ENCODE measurements at places on chromosomes 12 and 14.
A peak's percentile ranks its signal among the peaks of the same experiment; 100 is the strongest.

GRCh38 chr12:24562771-24563431 is 386.0 kb downstream of the BCAT1 start:
- DNase-seq, result no peak

GRCh38 chr14:38367922-38368321 is 112.0 kb upstream of the CLEC14A start:
- DNase-seq, result no peak

DNA sequence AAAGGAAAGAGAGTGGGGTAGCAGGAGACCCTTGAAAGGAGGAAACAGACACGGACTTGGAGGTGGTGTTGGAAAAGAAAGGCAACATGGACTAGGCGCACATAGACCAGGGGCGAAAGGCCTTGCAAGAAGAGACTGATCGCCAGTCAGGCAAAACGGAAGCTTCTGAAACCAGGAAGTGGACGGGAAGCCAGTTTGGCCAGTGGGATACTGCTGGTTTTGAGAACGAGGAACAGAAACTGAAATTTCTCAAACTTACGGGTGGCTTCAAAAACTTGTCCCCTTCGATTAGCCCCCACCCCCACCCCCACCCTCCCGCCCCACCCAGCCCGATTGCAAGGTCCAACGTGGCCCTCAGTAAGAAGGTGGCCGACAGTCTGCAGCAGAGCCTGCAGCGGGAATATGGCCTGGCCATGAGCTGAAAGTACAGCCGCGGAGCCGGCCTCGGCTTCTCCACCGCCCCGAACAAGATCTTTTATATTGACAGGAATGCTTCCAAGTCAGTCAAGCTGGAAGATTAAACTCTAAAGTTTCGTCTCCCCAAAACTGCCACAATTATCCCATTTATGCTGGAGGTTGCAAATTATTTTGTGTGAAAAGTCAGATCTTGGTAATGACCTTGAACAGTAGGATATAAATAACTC is 364.7 kb downstream of the BCAT1 start:
- no peak for DNase-seq

GRCh38 chr14:57390037-57390805 is at the start of gene NAA30:
NAA30 (plus strand) TSS chr14:57390586; CDS start chr14:57390958, 372 bp downstream.
- DNase-seq, result peak; percentile 87

GRCh38 chr14:65412856-65413738 is 567 bp downstream of the FUT8 start:
- DNase-seq, result peak; percentile 18

GRCh38 chr14:51182131-51182565 is 57.9 kb upstream of the TMX1 start:
- no peak for DNase-seq

DNA sequence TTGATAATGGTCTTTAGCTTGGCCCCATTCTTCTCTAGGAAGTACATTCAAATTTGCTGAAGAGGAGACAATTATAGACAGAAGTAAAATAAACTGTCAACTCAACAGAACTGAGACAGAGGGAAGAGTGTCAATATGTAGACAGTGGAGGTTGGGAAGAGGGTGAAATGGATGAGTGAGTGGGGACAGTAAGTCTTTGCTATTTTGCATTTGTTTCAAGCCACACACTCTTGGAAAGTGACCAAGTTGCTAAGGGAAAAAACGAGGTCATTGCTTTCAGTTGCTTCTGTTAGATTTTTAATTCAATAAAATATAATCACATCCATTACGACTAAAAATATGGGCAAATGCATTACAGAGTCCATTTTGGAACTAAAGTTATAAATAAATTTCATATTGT is 47.8 kb downstream of the BTBD7 start:
- no peak for DNase-seq

- peak; percentile 17 for DNase-seq
Observed at GRCh38 chr12:125193376-125194152, 128.3 kb downstream of the AACS start.

DNA sequence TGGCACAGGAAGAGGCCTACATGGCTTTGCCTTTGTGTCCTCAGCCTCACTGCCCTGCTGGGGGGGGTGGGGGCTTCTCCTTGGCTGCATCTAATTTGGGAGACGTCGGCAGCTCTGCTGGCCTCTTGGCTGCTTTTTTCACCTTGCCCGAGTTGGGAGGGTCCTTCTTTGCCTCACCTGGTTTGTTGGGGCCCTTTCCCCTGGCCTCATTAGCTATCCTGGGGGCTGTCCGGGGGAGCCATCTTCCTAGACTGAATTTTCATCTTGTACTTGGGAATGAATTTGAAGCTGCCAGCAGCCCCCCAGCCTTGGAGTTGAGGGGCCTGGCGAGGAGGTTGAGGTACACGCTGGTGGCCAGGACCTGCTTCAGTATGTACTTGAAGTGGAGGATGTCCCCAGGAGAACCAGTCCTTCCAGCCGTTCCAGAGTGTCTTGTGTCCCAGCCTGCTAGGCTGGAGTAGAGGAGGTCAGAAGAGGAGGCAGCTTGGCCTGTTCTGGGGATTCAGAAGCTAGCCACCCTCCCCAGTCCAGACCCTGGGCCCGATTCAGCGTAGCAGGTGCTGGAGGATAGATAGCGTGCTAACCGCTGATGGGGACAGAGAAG is 70.7 kb upstream of the VASH1 start:
- DNase-seq, result no peak

DNA sequence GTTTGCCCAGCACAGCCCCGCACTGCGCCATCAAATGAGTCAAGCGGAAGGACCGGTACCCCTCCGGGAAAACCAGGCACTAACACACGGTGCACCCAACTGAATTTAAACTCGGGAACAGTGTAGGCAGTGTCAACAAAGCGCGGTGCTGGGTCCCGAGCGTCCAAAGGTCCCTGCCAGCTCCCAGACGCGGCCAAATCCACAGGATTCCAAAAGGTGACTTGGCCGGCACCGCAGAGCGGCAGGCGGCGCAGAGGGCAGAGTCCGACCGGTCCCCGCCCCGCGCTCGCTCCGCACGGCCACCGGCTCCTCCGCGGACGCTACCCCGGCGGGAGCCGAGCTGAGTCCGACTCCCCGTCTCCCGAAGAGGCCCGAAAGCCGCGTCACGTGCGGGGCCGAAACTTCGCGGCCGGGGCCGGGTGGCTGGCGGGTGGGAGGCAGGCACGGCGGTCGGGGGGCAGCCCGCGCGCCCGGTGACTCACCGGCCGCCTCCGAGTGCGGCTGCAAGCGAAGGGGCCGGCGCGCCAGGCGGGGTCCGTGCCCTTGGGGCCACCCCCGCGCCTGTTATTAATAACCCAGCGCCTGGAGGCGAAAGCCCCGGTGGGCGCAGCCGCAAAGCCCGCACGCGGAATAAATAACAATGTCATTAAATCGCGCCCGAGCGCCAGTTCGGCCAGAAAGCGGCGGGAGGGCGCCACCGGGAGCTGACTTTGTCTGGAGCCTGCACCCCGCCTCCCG is 863 bp downstream of the DENND5B start:
- peak; percentile 16 for DNase-seq

DNA sequence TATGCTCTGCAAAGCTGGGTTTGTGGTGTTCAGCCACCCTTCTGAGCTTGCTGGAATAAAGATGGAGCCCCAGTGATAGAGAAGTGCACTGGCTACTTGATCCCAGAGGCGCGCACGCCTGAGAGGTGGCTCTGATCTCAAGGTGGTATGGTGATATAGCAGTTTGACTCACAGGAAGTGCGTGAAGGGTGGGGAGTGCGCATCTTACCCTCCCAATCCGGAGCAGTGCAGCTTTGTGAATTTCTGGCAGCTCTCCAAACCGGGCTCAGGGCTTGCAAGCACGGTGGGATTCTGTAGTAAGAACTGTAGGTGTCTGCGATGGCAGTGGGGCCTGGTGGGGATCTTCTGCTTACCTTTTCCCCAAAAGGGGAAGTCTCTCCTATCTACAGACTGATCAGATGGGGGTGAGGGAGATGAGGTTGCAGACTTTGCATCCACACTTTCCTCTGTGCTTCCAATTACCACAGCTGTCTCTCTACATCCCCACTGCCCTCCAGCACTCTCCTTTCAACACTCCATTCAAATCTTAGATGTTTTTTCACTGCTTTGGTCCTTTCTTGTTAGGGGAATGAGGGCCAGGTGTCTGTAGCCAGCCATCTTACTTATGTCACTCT is 197.4 kb upstream of the SLC38A2 start:
- DNase-seq, result no peak

DNA sequence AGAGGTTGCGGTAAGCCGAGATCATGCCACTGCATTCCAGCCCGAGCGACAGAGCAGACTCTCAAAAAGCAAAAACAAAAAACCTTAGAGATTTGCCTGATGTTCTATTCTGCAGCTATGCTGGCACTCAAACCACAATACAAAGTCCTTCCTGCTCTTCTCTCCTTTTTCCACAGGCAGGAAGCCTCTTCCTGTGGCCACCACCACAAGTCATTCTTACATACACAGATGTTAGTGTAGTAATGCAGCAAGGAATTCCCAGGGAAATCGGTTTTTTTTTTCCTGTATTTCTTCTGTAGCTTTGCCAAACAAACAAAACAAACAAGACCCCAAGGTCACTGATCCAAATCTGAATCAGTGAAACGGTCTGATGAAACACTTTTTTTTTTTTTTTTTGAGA is 104.3 kb downstream of the FIGNL2 start:
- no peak for DNase-seq

- no peak for DNase-seq
Observed at GRCh38 chr14:91177073-91178034, 63.5 kb downstream of the DGLUCY start.

DNA sequence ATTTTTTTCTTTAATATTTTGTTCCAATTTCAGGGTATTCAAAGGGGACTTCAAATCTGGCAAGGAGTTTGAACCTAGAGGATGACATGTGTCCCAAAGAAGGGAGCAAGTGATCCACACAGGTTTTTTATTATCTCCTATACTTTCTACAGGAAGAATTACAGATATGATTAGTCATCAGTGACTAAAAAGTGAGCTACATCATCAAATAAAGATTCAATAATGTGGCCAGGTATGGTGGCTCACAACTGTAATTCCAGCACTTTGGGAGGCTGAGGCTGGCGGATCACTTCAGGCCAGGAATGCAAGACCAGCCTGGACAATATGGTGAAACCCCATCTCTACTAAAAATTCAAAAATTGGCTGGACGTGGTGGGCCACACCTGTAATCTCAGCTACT is 24.2 kb downstream of the GLT8D2 start:
- no peak for DNase-seq

DNA sequence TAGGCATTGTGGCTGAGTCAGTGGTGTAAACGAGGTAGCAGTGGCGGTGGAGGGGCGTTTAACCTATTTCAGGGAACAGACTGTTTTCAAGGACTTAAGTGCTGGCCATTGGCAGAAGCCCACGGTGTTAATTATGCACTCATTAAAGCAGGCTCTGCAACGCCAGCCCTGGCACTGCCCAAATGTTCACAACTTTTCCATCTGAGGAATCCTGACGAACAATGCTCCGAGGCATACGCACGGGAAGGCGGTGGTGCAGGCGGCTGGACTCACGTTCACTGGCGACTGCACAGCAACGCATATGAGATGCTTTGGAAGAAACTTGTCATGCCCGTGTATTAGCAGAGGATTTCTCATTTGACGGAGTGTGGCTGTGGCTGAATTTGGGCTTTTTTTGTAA is 70.6 kb upstream of the SLC24A4 start:
- peak; percentile 28 for DNase-seq

DNA sequence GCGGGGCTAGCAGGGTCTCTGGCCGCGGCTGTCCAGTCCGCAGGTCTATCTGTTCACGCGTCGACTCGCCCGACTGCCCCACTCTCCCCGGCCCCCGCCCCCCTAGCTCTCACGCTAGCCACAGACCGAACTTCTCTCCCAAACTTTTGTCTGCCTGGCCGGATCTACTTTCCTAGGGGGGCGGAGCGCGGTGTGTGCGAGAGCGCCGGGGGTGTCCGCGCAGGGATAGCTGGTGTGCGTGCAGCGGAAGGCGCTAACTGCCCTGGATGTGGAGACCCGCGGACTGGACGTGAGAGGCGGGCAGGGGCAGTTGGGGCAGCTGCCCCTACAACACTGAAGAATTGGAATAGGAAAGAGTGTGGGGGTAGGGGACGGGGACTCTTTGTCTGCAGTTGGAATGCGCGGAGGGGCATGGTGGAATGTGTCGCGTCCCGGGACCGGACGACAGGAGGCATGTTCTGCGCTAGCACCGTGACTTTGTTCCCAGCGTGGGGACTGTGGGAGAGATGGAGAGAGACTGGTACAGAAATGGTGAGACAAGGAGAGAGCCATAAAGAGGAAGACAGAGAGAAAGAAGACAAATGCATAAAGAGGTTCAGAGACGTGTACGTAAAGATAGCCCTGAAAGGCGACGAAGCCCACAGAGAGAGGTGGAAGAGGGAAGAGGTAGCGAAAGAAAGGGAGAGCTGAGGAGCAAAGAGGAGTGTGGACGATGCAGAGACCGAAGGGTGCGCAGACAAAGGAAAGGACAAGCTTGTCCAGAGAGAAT is at the start of gene AJUBA:
Gene AJUBA (minus strand): TSS at position 75 of the 769 bp plus-strand sequence. CDS start 285 bp downstream, outside the sequence.
- peak; percentile 38 for DNase-seq

GRCh38 chr12:19971361-19972280 is 396.7 kb upstream of the PDE3A start:
- no peak for DNase-seq

GRCh38 chr14:58296726-58297125 is 1.6 kb upstream of the ARID4A start:
- DNase-seq, result no peak

DNA sequence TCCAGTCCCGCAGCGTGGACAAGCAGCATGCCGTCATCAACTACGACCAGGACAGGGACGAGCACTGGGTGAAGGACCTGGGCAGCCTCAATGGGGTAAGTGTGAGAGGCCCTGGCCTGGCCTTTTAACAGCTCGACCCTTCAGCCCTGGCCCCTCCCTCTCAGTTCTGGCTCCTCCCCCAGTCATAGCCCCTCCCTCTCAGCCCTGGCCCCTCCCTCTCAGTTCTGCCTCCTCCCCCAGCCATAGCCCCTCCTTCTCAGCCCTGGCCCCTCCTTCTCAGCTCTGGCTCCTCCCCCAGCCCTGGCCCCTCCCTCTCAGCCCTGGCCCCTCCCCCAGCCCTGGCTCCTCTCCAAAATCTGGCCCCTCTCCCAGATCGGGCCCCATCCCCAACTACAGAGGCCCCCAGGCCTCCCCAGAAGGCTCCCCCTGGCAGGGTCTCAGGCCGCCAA is 11.2 kb downstream of the CEP170B start:
- DNase-seq, result no peak

GRCh38 chr14:63909984-63910383 is 57.2 kb downstream of the SYNE2 start:
- no peak for DNase-seq

- DNase-seq, result no peak
Observed at GRCh38 chr14:35240231-35240630, 52.0 kb upstream of the PSMA6 start.

GRCh38 chr12:107522692-107523477 is 162.7 kb upstream of the PWP1 start:
- no peak for DNase-seq

GRCh38 chr12:11600199-11600598 is 49.3 kb upstream of the ETV6 start:
- no peak for DNase-seq
